ENCODE measurements at places on chromosomes 2 and 18.

- DNase-seq: no peak
Measured at GRCh38 chr2:179861416-179862067, at the start of gene ZNF385B. TSS of gene ZNF385B (minus strand) at chr2:179861612.

GRCh38 chr18:2894131-2894840 lies 47.5 kb downstream of the EMILIN2 start:
- no peak for DNase-seq

DNA sequence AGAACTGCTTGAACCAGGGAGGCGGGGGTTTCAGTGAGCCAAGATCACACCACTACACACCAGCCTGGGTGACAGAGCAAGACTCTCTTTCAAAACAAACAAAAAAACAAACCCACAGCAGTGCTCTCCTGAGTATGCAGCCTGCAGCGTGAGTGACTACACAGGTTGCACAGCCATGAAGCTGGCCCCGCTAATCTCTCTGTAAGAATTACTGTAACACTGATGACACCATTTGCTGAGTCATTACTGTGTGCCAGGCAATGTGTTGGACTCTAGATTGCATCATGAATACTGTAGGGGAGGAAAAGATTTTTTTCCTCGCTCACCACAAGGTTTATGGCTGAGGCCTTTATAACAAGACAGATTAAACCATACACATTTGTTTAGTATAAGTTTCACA lies 118.6 kb upstream of the ATP8B1 start:
- DNase-seq: no peak

DNA sequence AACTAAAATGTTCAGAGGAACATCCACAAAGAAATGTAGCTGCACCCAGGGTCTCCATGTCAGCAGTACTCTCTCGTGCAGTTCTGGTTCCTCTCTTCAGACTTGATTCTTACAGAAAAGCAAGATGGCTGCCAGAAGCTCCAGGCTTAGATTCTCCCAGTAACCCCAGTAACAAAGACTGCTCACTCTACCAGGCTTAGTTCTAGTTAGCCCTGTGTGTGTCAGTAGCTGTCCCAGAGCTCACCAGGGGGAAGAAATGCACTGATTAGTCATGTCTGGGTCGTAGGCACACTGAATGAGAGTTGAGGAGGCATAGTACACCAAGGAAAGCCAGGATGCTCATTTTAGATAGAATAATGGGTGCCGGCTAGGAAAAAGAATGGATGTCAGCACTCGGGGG lies 395.0 kb upstream of the NRP2 start:
- DNase-seq: no peak

DNA sequence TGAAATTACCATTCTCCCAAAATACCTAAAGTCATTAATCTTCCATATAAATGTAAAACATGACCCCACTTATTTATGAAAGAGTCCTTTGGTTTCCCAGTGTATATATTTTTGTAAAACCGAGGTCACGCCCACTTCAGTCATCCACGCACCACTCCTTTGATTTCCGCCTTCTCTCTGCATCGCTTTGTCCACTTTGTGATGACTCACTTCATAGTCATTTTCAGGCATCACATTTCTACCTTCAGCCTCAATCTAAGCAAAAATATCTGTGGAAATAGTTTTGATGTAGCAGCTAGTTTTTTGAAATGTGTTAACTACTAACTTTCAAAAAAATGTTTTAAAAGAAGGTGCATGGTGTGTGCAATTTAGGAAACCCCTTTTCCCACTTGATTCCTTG lies 793.5 kb upstream of the SOX11 start:
- DNase-seq: no peak

GRCh38 chr2:42562474-42563144 lies 5.8 kb upstream of the MTA3 start:
- no peak for DNase-seq

GRCh38 chr2:171406044-171406443 lies 27.7 kb downstream of the METTL8 start:
- DNase-seq: no peak

- no peak for DNase-seq
Measured at GRCh38 chr2:197915548-197916265, 111.3 kb downstream of the PLCL1 start.

- DNase-seq: no peak
Measured at GRCh38 chr2:121804340-121804739, 48.9 kb downstream of the TSN start.

DNA sequence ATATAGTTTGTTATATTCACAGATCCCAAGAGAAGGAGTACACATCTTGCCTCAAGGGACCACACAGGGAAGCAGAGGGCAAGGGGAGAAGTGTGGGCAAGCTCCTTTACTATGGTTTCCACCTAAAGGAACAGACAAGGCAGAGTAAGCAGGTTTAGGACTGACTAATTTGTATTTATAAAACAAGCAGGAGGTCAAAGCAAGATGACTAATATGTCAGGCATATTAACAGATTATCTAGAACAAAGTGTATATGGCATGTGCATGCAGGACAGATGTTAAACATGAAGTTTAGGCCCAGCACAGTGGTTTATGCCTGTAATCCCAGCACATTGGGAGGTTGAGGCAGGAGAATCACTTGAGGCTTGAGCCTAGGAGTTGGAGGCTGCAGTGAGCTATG lies 3.7 kb upstream of the LRP2 start:
- no peak for DNase-seq

DNA sequence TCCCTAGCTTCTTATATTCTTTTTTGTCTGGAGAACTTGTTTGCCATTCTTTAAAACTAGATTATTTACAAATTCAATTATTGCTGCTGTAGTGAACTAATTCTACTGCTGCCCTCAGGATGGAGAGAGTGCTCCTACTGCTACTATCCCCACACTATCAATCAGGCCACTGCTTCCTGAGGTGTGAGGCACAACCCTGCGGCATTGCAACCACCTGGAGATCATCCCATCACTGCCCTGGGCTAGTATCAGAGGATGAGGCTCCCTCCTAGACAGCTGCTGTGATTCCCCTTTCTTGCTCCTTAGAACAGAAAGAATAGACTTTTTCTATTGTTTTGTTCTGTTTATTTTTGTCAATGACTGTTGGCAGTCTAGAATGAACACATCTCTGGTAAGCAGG lies 146.6 kb downstream of the CDH19 start:
- DNase-seq: no peak

DNA sequence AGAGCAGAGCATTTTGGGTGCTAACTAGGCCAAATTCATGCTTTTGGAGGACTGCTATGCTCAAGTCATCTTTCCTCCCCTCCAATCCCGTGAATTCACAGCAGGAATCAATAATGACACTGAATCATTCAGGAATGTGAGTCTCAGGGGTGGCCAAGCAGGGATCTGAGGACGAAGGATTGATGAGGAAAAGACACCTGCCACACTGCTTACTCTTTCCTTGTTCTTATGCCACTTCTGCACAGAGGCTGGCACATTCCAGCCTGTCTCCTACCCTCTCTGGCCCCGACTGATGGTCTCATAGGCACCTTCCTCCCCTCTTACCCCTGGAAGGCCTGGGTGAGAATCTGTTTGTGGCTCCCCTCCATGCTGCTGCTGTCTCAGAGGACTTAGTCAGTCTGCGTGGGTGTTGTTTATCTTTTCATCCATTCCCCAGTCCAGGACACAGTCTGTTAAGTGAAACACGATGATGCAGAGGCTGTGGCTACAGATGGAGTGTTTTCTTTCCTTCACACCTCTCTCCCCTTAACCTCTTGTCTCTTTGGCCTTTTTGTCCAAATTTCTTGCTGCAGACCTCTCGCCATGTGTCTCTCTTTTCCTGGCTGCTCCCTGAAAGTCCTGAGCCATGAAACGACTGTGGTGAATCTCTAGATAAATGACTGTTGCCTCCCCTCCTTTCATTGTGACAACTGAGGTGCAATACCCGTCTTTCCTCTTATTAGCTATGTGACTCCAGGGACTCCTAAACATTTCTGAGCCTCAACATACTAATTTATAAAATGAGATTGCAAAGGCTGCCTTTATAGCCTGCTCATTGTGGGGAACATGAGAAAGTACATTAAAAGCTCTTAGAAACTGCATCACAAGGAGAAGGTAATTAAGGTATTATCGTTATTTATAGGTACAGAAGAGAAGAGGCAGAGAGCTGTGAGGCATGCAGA lies 86.9 kb downstream of the RDH14 start:
- no peak for DNase-seq

GRCh38 chr2:158009399-158009798 lies 92.3 kb upstream of the UPP2 start:
- DNase-seq: no peak

DNA sequence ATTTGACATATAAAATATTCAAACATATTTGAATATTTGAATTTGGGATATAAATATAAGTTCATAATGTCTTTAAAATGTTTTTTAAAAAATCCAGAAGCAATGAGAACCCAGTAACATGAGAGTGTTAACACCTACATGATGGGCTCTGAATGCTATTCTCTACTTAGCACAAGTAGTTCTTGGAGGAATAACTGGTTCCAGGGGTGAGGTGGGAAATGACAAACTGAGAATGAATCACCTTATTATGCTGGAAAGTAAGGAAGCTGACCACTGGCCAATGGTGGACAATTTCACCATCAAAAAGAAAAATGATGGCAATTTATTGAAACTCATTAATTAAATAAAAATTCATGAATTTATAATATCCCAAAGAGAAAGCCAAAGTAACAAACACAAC lies 79.6 kb upstream of the NABP1 start:
- no peak for DNase-seq

- DNase-seq: no peak
Measured at GRCh38 chr18:45562567-45563479, 52.5 kb upstream of the SLC14A2 start.

GRCh38 chr2:229101314-229101713 lies 169.8 kb downstream of the PID1 start:
- DNase-seq: no peak

- no peak for DNase-seq
Measured at GRCh38 chr2:59790186-59791003, 763.1 kb downstream of the BCL11A start.

- no peak for DNase-seq
Measured at GRCh38 chr18:46628206-46628605, 28.8 kb downstream of the LOXHD1 start.

- no peak for DNase-seq
Measured at GRCh38 chr2:239132156-239132709, 268.6 kb downstream of the HDAC4 start.

Measured in RWPE2 (cell line).